ENCODE measurements at places on chromosomes 12 and 14.

- DNase-seq: peak; percentile 67
Measured at GRCh38 chr12:8032242-8033152, at the start of gene FOXJ2. FOXJ2 (plus strand) TSS chr12:8032716; CDS start chr12:8039833, 7,117 bp downstream.

GRCh38 chr12:58425481-58426392, 484.4 kb downstream of the ATP23 start:
- DNase-seq: no peak

GRCh38 chr14:70254476-70254961, 65.8 kb upstream of the SLC8A3 start:
- DNase-seq: no peak

DNA sequence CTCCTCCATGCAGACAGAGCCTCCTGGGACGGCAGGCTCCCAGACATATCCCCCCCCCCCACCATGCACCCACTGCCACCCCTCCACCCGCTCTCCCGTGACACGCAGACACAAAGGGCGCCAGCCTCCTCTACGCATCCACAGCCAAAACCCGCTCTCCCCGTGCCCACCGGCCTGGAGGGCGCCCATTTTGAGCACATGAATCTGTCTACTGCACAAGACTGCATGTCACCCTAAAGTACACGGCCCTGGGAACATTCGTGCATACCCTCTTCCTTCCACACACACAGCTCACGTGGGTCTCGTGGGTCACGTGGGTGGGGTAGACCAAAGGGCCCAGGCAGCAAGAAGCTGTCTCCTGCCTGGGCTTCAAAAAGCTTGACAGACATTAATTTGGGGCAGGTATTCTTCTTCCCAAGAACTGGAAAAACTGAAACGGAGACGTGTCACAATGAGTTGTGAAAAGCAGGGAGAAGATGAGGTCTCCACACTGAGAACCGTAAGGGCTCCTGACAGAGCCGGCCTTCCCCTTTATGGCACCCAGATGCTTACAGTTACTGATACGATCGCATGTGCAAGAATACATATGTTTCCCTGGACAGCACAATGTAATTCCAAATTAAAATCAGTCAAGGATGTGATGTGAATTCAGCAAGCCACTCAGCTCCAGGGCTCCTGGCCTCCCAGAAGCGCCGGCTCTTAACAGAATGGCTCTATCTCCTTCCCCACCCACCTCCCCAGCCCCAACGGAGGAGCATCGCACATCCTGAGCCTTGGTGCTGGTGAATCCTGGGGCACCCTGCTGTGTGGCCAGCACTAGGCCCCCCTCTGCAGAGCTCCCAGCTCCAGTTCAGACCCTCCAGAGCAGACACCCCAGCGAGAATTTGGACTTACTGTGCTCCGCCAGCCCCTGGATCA, 1.9 kb downstream of the TGFB3 start:
- no peak for DNase-seq

GRCh38 chr12:94689002-94689645, 38.8 kb upstream of the TMCC3 start:
- no peak for DNase-seq

All from 8988T (cell line).